Upper lobe of right lung (tissue), 1 donor: ENCODE measurements at places on chromosomes 1 and 21.

GRCh38 chr1:53644496-53644895 is 94.5 kb downstream of the GLIS1 start:
- DNase-seq: peak; percentile 40

GRCh38 chr1:185477638-185478580 is 160.9 kb upstream of the IVNS1ABP start:
- no peak for DNase-seq

GRCh38 chr1:212256369-212256768 is 28.8 kb upstream of the PPP2R5A start:
- DNase-seq: no peak

GRCh38 chr21:45546636-45547544 is 4.7 kb upstream of the SLC19A1 start:
- no peak for DNase-seq

- no peak for DNase-seq
These were observed 23.3 kb downstream of the EPHA10 start for GRCh38 chr1:37741662-37742061.

- DNase-seq: no peak
These were observed 7.1 kb upstream of the C1orf115 start for GRCh38 chr1:220682901-220683576.

DNA sequence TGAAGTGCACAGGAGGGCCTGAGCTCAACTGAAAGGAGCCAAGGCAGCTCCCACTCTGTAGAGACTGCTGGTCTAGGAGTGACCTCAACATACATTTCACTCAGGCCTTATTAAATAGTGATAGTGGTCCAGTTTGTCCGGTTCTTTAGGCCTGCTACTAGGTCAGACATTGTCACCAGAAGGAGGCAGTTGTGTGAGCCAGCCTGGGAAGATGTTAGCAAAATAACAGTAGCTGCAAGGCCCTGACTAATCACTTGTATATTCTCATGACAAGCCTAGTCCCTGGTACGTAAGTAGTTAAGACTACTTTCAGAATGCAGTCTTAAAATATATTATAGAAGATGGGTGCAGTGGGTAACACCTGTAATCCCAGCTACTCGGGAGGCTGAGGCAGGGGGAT is 264.0 kb upstream of the CAMK1G start:
- no peak for DNase-seq

DNA sequence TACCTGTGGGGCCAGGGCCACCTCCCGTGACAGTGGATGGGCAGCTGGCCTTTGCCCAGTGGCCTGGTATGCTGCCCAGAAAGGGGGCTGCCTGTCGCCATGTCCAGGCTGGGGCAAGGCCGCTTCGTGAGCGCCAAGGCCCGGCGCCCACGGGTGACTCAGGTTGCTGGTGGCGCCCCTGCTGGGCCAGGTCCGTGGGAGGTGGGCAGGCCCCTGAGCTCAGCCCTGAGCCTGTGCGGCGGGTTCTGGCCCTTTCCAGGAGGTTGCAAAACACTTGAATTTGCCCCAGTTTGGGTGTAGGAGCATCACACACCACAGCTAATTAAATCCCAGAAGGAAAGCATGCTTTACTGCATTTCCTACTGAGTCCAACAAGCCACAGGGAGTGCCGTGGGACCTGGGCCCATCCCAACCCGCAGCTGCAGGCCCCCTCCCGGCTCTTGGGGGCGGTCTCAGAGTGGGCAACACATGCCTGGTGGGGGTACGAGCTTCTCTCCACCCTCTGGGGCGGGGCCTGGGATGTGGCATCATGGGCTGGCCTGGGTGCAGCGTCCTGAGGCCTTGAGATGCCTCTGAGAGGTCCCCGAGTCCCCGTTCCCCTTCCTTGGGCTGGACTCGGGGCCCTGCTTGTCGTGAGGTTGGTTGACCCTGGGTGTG is 159.8 kb downstream of the PEX14 start:
- DNase-seq: no peak

DNA sequence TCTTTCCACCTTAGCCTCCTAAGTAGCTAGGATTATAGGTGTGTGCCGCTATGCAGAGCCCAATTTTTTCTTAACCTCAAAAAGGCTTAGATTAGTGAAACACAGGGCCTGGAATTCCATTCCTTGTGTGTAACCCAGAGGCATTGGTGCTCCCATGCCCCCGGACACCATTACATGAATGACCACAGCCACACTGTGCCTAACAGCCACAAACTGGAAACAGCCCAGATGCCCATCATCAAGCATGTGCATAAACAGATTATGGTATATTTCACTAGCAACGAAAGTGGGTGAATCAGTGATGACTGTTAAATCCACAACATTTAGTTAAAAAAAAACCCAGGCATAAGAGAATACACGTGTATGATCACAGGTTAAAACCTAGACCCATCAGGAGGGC is 24.4 kb downstream of the ADAM30 start:
- DNase-seq: no peak

DNA sequence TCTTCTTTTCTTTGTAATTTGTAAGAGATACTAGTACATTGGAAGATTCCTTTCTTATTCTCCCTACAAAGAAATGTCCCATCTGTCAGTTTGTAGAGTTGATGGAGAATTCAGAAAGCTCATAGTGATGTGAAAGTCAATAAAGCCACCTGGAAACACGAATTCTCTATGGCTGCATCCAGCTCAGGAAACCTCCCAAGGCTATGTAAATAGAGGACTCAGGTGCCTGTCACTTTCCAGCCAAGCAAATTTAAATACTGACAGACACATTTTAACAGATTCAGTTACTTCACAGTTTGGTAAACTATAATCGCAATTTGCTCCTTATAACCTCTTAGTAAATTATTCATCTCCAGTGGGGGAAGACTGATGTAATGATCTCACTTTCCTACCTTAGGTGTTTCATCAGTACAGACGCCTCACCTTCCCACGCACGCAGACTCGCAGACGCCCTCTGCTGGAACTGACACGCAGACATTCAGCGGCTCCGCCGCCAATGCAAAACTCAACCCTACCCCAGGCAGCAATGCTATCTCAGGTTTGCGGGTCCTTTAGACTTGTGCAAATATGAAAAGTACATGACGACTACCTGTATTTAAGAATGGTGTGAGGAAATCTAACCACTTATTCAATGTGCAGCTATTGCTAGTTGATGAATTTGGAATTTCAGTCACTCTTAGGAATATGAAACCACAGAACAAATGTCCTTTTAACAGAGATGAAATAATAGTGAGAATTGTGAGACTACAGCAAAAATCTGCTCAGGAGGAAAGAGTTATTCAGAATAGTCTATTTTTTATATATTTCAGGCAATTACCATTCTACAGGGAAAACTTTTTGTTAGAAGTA is 60.6 kb downstream of the PTPRC start:
- peak; percentile 87 for DNase-seq

GRCh38 chr1:172085317-172085716 is 244.0 kb downstream of the DNM3 start:
- DNase-seq: no peak

- no peak for DNase-seq
These were observed 8.5 kb downstream of the COLGALT2 start for GRCh38 chr1:184028854-184029623.

GRCh38 chr1:39590546-39590945 is 14.0 kb upstream of the PABPC4 start:
- DNase-seq: no peak

GRCh38 chr1:45442272-45442671 is 48.7 kb downstream of the TESK2 start:
- DNase-seq: no peak

DNA sequence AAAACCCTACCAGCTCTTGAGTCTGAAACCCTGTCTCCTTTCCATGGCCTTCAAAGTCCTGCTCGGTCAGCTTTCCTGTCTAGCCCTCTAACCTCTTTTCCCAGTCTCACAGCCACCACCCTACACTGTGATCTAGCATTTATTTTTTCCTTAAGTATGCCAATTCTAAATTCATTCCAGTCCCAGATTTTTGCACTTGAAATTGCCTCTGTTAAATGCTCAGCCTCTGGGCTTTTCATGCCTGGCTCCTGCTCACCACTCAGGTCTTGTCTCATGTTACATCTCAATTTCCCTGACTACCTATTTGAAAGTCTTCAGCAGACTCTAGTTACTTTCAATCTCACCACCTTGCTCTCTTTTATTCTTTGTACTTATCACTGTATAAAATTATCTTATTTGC is 176.2 kb downstream of the ADGRL4 start:
- no peak for DNase-seq

GRCh38 chr1:172724765-172725613 is 66.1 kb downstream of the FASLG start:
- no peak for DNase-seq

- peak; percentile 10 for DNase-seq
These were observed 41.4 kb downstream of the RNF187 start for GRCh38 chr1:228528612-228529011.

- no peak for DNase-seq
These were observed 37.3 kb upstream of the MORC3 start for GRCh38 chr21:36282568-36283230.

- DNase-seq: no peak
These were observed 364.3 kb downstream of the PLPP3 start for GRCh38 chr1:56215086-56215485.

DNA sequence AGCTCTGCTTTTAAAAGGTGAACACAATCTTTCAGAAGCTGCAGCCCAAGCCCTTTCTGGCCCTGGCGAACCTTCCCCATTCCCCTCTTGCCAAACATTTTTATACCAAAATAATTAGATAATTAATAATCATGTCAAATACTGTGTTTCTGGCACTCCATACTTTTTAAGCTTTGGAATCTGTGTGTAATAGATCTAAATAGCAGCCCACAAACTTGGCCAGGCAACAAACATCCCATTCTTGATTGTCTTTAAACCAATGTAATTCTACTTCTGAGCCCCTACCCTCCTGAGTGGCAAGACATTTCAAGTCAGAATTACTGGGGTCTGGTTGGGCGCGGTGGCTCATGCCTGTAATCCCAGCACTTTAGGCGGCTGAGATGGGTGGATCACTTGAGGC is 137.7 kb downstream of the NAV1 start:
- DNase-seq: no peak

- no peak for DNase-seq
These were observed 54.3 kb downstream of the KCNK1 start for GRCh38 chr1:233668146-233668724.

DNA sequence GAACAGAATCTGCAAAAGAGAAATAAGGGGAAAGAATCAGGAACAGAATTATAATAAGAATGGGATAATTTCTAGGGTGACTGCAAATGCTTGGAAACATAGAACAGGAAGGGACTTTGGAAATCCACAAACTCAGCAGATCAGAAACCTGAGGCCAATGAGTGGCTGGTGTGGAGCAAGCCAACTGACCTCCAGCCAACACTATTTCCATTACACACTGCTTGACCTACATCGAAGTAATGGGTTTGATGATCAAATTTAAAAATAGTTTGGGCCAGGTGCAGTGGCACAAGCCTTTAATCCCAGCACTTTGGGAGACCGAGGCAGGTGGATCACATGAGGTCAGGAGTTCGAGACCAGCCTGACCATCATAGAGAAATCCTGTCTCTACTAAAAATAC is 284.9 kb downstream of the GRIK1 start:
- no peak for DNase-seq

DNA sequence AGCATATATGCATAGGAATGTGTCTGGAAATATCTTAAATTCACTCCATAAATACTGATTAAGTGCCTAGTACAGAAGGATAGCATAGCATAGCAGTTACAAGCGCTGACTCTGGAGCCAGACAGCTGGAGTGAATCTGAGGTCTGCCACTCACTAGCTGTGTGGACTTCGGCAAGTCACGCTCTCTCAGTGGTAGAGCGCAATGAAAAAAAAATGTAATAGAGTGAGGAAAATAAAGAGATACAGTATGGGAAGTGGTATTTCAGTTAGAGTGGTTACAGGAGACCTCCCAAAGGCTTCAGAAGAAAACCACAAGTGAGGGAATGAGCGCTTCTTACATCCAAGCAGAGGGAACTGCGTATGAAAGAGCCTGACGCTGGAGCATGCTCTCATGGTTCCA is 338.9 kb upstream of the PRMT6 start:
- DNase-seq: no peak

DNA sequence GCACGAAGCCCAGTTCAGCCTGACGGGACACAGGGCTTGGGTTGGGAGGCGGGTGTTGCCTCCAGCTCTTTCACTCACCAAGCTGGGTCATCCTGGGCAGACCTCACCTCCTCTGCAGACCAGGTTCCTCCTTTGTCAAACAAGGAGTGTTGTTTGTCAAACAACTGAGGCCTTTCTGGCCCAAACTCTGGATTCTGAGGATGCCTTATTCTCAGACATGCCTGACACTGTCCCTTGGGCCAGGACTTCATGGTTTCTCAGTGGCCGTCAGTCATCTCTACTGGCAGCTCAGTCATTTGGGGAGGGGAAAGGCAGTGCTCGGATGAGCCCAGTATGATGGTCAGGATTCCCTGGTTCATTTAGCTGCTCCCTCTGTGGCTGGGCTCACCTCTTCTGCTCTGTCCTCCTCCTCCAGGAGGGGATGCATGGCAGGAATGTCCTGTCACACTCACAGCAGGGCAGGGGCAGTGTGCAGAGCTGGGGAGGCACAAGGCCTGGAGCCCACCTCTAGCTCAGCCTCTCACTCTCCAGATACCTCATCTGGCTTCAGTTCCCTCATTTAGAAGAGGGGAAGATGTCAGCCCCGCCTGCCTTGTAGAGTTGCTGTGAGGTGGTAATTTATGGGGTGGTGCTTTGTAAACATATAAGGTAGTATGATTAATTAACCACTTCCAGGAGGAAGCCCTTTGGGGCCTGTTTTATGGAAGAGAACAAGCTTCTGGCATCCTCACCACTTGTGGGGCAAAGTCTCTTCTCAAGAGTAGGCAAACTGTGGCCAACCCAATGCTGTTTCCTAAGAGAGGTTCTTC is 20.6 kb downstream of the SLC2A1 start:
- DNase-seq: peak; percentile 52

- no peak for DNase-seq
These were observed 221.8 kb downstream of the TTLL7 start for GRCh38 chr1:83776913-83777757.

- DNase-seq: no peak
These were observed 235.2 kb upstream of the IRF2BP2 start for GRCh38 chr1:234845097-234845660.

- no peak for DNase-seq
These were observed 10.0 kb downstream of the LAMC1 start for GRCh38 chr1:183033205-183033604.
